OCI-LY7 (cell line): ENCODE measurements at places on chromosomes 7 and 10. TPM values are rescaled to one million over a fixed set of nuclear protein-coding genes. Genes with fewer than 3 reads are reported as not detected.
A peak's percentile ranks its signal among the peaks of the same experiment; 100 is the strongest.

GRCh38 chr7:16695621-16696237, 49.7 kb downstream of the BZW2 start:
- peak; percentile 19 for DNase-seq

DNA sequence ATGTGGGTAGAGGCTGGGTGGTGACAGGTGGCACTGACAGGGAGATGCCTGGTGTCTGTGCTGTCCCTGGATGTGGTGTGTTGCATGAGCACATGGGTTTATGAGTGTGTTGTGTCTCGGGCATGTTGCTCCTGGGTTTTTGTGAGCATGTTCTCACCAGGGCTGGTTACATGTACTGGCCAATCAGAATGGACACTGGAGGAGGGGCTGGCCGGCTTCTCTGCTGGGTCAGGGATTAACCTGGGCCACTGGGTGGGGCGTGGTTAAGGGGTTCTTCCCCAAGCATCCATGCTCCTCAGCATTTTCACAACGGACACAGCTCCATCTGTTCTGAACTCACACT, 20.8 kb upstream of the VOPP1 start:
- DNase-seq: no peak

DNA sequence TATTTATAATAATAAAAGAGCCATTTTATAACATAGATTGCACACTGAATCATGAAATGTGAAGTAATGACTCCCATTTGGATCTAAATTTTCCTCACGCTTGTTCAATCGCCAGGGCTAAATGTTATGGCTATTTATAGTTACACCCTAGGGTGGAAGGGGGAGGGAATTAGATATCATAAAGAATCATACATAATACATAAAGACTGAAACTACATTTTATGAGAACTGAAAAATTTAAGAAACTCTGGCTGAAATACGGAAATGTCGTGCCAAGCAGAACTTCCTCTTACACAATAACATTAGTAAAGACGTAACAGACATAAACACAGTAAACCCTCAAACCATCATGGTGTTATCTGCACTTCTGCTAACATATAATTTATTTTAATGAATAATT, 327.5 kb upstream of the PHF14 start:
- DNase-seq: no peak

OPN4 gene
- total RNA-seq: not detected in 2 replicates

DNA sequence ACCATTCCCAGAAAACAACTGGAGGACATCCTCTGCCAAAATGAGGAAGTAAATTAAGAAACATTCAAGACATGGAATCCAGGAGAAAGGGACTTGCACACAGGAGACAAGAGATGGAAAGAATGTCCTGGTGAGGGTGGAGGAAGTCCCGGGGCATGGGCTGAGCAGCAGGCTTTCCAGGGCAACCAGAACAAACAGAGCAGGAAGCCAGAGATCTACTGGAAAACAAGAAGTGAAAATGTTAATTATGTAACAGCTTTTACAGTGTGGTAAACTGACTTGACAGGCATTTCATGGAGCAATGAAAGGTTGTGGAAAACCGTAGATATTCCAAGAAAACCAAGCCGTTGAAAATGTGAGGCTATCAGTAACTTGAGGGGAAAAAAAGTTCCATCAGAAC, 55.2 kb upstream of the ZNF746 start:
- no peak for DNase-seq

DNA sequence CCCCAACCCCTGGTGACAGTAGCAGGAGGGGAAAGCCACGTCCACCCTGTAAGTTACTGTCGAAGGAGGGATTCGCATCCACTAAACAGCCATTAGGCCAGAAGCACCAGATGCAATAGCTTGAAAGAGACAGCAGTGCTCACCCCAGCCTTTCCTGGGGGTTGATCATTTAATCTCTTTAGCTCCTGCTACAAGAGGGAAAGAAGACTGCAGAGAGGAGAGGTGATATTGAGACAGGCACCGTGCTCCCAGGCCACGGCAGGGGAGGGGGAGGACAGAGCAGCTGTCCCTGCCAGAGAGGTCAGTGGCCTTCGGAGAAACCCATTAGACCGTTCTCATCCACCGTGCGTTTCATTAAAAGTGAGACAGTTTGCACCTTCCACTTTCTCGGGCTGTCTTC, 148.3 kb downstream of the CDH23 start:
- no peak for DNase-seq

- DNase-seq: no peak
Observed at GRCh38 chr7:22296265-22296566, 60.7 kb downstream of the RAPGEF5 start.

KLF14 gene
- not detected in 2 replicates for total RNA-seq

DNA sequence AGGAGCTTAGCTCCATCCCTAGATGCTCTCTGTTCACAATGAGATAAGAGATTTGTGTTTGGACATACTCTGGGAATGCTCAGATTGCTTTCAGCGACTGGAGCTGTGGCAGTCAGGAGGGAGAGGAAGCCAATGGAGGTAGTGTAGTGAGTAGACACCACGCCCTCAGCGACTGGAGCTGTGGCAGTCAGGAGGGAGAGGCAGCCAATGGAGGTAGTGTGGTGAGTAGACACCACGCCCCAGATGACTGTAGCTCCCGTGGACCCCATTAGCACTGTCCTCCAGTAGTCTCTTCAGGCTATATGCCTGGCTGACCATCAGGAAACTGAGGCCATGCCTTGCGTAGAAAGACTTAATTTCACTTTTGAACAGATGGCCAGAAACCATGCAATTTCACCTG, 1033.8 kb downstream of the NRG3 start:
- DNase-seq: no peak

- no peak for DNase-seq
Observed at GRCh38 chr10:127198307-127198706, 1.9 kb upstream of the INSYN2A start.

GRCh38 chr7:95342642-95343307, 18.4 kb upstream of the PON1 start:
- no peak for DNase-seq

DNA sequence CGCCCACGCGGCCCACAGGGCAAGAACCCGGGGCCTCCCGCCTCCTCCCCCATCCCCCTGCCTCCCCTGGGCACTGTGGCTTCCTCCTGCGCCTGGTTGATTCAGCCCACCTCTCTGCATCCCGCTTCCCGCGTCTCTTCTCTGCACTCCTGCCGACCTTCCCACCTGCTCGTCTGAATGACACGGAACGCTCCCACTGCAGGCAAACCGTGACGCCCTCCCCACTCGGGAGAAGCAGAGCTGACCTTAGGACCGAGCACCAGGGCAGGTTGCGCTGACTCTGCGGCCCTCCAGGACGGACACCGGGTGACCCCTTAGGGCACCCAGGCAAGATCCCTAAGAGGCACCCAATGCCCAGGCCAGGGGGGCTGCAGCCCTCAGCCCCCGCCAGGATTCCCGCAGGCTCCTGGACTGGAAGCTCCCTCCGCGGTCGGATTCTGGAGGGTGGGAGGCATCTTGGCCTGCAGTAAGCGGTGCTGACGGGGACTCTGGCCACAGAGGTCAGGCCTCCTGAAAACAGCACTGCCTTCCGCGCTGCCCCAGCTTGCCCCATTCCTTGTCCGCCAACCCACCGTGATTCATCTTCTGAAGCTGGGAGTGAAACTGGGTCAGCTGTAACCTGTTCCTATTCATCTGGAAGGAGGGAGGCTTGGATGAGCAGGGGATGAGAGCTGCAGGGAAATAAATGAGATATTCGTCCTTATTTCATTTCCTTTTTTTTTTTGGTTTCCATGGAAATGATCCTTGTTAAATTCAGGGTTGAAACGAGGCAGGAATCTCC, 990 bp downstream of the CALML3 start:
- no peak for DNase-seq

VIPR2 gene
- total RNA-seq: not detected in 2 replicates

GBX1 gene
- total RNA-seq: not detected in 2 replicates

DNA sequence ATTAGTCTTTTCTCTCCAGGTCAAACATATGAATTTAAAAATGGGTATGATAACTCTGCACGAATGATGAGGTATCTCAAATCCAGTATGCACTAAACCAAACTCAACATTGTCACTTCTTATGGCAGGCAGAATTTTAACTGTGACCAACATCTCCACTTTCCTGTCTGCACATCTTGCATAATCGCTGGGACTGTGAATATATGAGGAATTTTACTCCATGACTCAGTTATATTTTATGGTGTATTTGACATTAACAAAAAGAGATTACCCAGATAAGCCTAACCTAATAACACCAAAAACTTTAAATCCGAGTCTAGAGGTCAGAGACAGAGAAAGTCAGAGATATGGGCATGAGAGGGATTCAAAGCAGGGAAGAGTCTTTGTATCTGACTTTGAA, 454.5 kb upstream of the SEMA3D start:
- no peak for DNase-seq

- no peak for DNase-seq
Observed at GRCh38 chr10:74179111-74179710, 28.2 kb downstream of the ADK start.
